ENCODE measurements at places on chromosomes 1 and 21.

DNA sequence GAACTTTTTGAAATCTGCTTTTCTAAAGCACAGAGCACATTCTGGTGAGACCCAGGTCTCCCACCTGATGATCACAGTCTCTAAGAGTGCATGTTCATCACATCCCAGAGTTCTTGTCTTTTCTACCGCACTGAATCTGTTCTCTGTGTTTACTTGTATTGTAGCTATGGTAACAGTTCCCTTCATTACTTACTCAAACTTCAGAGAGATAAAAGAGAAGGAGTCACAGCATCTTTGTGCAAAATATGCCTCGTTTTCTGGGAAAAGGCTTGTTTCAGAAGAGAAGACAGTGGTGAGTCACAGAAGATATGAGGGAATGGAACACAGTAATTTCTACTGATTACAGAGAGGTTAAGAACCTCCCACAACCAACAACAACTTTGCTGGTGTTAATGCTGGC, 580.6 kb downstream of the PLA2G4A start:
- no peak for DNase-seq

DNA sequence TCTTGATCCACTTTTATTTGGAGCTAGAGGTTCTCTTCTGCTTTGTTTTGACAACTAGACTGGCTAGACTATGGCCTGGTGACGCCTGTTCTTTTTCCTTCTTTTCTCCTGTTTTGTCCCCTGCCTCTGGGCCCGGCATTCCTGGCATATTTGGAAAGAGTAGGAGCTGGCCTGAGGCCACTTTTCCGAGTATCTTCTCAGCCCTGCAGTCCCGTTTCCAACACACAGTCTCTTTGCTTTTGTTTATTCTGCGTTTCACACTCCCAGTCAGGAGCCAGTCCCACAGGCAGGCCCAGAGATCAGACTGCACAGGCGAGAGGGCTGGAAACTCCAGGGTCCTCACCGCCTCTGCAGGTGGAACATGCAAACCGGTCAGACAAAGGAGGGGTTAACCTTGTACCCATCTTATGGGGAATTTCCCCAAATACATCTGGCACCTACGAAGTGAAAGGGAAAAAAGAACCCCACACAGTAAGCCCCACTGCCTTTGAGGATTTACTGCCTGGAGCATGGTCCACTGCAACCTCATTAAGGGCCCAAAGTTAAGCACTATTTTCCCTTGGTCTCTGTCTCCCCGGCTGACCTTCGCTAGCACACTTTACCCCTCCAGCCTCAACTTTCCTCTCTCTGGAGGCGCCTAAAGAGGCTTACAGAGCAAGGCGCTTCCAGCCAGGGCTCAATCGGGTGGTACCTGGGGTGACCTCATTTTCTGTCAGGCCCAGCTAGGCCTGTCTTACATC, 141.1 kb downstream of the TOMM20 start:
- peak; percentile 91 for DNase-seq

DNA sequence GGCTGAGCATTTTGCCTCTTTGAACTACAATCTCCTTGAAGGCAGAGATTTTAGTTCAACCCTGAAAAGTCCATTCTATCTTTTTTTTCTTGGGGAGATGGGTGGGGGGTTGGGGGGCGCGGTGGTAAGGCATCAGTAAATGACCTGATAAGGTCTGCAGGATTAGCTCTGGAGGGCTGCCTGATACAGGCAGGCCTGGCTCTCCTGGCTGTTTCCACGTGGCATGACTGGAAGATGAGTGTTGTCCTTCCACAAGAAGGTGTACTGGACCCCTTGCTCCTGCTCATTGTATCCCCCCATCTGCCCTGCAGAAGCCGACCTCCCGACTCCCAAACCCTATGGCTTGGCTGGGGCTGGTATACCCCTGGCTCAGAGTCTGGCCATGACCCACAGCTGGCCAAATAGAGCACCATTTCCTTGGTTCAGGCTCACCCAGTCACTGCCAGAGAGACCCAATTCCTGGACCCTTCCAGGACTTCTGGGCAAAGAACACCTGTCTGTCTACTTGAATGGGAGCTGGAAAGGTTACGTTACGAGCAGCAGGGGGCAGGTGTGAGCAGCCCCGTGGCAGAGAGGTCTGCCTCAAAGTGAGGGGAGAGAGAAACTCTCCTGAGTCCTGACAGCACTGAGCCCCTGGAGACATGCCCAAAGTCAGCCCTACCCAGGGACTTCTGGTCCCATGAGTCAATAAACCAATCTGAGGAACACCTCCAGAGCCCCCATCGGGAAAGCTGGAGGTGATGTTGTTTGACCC, 17.0 kb downstream of the DHRS3 start:
- DNase-seq: no peak

DNA sequence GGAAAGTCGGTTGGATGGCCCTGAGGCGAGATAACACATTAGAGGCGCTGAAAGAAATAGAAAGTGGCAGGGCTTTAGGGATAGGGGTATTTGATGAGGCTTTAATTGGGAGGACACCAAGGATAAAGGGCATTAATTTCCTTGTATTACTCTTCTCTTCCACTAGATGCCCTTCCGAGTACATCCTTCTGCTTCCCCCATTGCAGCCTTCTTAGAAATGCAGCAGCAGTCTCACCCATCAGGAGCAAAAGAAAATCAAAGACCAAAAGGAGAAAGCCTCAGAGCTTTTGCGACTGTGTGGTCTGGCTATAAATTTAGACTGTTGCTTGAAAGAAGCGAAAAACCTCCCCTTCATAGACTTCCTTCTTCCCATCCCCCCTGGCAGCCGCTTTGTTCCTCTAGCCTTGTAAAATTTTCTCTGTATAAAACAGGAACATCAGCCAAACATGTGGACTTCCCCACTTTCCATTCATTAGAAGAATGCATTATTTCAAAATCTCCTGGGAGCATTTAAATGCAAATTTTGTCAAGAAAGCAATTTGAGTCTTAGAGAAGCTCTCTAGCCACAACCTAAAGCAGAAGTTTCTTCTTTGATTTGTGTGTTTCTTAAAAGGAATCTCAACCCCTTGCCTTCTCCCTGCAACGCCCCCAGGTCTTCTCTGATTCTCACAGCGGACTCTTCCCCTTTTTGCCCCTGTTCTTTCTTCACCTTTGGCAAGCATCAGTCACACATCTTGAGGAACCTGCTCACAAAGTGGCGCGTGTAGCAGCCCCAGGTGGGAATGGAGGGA, 76.6 kb downstream of the NDUFS5 start:
- DNase-seq: no peak

GRCh38 chr1:182707122-182707521, 22.7 kb upstream of the RGS8 start:
- DNase-seq: no peak

- no peak for DNase-seq
These were observed 4.8 kb downstream of the ARPC5 start for GRCh38 chr1:183630748-183631147.

- no peak for DNase-seq
These were observed 85.4 kb downstream of the COLGALT2 start for GRCh38 chr1:183952101-183952500.

DNA sequence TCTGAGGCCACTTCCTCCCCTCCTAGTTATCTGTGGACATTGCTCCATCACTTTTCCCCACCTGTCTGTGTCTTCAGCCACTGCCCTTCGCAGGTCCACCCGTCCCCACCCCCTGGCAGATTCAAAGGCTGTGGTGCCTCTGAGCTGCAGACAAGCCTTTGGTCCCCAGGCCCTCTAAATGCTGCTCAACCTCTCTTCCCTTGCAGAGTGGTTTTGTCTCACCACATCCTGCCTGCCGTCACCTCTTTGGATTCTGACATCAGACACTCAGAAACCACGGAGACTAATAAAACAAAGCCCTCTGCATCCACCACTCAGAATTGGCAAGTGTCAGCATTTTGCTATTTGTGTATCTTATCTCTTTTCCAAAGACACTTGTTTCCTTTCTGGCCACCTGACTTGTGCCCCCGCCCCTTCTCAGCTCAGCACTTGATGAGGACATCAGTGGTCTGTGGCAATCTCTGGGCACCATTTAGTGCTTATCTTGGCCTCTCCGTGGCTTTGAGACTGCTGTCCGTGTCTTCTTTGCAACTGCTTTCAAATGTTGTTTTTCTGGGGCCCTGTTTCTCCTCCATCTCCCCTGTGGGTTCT, 7.7 kb downstream of the CNIH3 start:
- DNase-seq: no peak

GRCh38 chr1:217024911-217025310, 301.7 kb upstream of the ESRRG start:
- no peak for DNase-seq

DNA sequence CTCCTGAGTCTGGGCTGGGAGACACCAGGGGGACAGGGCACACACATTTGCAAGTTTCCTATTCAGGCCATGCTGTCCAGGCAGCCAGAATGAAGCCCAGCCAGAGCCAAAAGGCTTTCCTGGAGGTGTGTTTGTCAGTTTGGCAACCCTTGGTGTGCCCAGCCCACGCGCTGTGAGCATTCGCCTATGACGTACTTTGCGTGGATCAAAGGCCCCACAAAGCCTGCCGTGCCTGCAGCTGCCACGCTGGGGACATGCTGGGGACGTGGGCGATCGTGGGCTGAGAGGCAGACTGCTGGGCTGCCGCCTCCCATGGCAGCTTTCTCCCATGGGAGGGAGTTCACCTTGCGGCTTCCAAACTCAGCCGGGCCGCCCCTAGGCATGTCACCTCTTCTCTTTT, 57.5 kb downstream of the CD247 start:
- DNase-seq: no peak

DNA sequence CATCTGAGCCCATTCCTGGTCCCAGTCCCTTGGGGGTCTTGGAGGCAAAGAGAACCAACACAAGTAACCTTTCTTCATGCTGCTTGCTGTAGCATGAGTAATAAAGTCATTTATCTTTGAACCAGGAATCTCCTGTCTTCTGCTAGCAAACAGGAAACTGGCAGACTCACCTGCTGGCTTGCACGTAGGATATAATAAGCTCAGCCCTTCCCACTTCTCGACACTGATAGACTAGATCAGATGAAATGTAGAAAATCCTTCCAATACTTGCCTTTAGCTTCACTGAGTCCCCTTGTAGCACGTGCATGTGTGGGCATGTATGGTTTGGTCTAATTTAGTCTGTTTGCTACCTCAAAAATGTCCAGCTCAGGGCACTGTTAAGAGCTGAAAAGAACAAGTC, 6.5 kb upstream of the TFF2 start:
- DNase-seq: no peak

DNA sequence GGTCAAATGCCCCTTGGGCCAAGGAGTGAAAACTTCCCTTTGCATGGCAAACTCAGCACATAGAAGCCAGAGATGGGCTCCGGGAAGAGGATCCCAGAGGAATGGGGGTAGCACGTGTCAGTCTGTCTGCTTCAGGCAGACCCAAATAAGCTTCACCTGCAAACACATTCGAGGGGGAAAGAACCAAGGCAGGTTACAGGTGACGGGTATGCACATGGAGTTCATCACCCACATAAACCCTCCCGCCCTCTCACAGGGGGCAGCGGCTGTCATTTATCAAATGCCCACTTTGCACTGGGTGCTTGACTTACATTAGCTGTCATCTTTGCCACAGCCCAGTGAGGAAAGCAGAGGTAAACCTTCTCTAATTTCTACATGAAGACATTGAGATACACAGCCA, 73.0 kb upstream of the TLR5 start:
- DNase-seq: peak; percentile 54

GRCh38 chr1:183711741-183712361, 58.7 kb upstream of the APOBEC4 start:
- no peak for DNase-seq

- DNase-seq: no peak
These were observed 31.3 kb downstream of the SYF2 start for GRCh38 chr1:25201006-25201405.

DNA sequence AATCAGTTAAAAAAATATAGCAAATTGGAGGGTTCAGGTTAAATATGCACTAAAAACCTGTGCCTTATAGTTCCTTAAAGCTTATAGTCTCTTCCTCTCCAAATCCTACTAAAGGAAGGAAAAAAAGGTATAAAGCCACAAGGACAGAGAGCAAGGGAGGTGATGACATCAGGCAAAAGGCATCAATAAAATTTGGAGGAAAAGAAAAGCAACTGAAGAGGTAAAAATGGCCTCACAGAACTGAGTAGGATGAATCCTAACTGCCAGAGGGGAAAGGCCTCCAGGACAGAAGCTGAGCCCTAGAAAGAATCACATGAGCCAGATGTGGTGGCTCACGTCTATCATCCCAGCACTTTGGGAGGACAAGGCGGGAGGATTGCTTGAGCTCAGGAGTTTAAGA, 8.1 kb downstream of the CCSAP start:
- no peak for DNase-seq

DNA sequence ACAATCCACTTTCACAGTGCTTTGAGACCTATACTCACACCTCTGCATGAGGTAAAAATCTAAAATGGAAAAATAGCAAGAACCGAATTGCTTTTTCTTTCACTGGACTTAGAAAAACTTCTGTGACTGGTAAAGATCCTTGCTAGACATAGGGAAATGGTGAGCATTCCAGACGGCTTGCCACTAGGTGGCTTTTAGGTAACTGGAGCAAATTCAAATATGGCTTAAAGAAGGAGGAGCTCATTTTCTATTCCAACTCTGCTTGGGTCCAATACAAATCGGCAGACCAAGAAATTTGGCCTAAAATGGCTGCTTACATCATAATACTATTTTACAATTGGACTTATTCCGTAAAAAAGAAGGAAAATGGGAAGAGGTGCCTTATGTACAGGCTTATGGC, 977.9 kb downstream of the ADGRL2 start:
- no peak for DNase-seq

DNA sequence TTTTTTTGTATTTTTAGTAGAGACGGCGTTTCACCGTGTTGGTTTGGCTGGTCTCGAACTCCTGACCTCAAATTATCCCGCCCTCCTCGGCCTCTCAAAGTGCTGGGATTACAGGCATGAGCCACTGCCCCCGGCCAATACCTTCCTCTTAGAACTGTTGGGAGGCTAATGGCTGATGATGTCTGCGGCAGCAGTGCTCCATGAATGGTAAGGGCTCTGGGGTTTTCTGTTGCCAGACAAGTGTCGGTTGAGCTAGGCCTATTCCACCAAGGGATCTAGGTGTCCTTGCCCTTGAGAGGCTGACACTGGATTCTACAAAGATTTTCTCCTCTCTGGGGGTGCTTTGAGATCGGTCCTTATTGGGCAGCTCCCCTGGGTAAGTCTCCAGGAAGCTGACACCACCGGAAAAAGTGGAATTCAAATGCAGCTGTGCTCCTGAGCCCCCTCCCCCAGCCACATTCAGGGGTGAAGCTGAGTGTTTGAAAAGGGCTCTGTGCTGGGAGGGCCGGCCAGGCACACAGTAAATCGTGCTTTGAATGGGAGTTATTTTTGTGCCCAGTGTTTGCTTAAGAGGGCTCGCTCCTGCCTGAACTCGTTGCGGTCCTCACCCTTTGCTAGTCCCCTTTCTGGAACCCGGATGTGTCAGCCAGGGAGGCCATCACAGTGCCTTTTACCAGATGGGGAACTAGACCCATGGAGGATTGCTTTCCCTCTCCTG, 5.2 kb downstream of the SOX13 start:
- no peak for DNase-seq

DNA sequence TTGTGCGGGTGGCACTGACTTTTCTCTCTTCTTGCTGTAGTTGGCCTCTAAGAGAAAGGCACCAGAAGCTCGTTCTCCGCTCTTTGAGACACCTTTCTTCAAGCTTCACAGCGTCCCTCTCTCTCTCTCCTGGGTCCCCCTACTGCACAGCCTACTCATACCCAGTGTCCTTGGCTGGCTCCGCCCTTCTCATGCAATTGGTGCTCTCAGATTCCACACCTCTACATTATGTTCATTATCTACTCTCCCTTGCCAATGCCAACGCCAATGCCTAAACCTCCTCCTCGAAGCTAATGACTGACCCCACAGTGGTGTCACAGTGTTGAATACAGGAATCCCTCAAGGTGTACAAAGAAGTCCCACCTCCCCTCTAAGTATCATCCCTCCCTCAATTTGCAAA, 4.8 kb upstream of the DNAJC28 start:
- no peak for DNase-seq
